Effector CD8-positive, alpha-beta T cell (primary cell): ENCODE measurements at places on chromosomes 11 and 22.

DNA sequence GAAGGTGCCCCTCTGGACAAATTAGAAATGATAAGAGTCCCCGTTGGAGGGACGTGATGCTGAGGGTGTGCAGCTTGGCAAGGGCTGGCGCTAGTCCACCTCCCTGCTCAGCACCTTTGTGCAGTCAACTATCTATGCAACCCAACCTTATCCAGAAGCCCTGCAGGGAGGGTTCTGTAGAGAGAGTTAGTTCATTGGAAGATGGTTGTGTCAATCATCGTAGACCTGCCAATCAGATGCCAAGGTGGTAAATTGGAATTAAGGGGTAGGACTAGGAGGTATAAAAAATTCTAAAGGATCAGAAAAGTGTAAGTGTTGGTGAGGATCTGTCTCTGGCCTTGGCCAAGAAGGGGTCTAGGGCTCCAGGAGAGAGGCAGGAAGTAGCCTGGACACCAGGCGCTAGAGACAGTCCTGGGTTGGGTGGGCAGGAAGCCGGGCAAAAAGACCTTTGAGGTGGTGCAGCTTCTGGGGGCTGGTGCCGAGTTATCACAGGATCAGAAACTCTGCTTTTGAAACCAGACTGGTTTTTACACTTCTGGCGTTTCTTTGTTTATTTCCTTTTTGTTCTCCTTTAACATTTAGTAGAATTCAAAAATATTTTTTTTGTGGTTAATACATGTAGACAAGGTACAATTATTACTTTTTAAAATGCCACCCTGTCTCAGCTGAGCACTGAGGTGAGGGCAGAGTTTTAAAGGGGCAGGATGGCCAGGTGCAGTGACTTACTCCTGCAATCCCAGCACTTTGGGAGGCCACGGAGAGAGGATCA, 1.6 kb downstream of the C1QTNF6 start:
- no peak for DNase-seq

- DNase-seq = no peak
Measured at GRCh38 chr22:46661221-46661851, 41.1 kb downstream of the GRAMD4 start.

GRCh38 chr22:38699784-38700183, 959 bp downstream of the JOSD1 start:
- no peak for DNase-seq

DNA sequence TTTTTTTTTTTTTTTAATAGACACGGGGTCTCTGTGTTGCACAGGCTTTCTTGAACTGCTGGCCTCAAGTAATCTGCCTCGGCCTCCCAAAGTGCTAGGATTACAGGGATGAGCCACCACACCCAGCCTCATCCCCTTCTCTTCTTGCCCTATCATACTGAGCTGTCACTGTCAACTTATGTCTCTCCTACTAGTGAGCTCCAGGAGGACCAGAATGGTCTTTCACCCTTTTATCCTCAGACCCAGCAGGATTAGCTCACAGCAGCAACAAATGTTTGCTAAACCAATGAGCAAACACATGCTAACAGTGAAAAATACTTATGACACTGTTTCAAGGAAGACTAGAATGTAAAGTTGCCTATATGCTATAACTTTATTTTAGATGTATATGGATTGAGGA, 6.4 kb upstream of the NXF1 start:
- no peak for DNase-seq

DNA sequence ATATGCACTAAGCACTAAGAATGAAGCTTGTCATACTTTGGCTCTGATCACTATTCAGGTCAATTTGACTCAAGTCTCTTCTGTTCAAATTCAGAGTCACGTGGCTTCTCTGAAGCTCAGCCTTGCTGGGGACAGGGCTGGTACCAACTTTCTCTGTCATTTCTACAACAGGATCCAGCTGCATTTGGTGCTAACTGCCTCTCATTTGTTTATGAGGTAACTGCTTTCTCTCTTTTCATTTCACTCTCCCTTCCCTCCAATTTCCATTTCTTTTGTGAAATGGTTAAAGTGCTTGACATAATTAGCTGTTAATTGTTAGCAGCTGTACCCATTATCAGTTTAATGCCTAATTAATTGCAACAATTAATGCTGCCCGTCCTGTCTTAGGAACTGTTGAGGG, 259.7 kb upstream of the PLET1 start:
- no peak for DNase-seq

DNA sequence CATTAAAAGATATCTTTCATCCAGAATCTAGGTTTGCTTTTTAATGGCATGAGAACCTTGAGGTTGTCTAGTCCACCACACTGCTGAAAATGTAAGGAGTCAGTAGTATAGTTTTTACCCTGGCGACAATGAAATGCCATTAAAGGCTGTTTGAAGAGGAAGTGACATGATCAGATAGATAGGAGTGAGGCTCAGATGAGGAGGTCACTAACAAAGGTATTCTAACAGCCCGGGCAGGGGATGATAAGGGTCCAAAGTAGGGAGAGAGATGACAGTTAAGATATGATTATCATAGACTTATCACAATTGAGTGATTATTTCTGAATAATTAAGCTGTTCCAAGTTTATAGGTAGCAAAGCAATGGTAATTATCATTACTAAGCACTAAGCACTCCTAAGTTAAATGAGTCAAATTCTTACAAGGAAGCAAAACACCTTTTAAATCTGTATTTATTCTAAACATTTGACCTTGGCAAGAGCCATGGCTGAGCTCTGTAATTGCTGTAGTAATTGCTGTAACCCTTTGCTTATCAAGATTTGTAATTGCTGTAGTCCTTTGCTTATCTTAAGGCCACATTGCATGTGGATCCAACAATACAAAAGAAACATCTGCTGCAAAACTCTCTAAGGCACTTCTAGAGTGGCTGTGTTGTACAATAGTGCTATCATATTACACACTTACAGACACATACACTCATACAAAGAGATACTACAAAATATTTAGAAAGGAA, 92.6 kb downstream of the ENTHD1 start:
- DNase-seq = no peak

GRCh38 chr22:25572708-25573171, 8.3 kb downstream of the GRK3 start:
- DNase-seq = no peak

- no peak for DNase-seq
Measured at GRCh38 chr11:68440224-68440623, 20.3 kb upstream of the PPP6R3 start.

DNA sequence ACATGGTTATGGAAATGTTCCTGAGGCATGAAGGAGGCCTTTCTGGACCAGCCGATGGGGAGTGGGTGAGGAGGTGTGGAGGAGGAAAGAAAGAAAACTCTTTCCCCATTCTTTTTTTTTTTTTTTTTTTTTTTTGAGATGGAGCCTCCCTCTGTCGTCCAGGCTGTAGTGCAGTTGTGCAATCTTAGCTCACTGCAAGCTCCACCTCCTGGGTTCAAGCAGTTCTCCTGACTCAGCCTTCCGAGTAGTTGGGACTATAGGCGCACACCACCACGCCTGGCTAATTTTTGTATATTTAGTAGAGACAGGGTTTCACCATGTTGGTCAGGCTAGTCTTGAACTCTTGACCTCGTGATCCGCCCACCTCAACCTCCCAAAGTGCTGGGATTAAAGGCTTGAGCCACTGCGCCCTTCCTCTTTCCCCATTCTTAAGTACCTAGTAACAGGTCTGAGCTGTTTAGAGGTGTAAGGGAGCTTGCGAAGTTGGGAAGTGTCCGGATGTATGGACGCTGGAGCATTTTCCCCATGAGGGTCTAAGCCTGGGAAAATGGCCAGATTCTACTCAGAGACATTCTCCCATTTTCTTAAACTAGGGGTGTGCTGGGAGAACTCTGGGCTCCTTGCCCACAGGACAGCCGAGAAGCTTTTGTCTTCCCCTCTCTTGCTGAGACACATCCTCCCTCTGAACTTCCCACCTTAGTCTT, 135.8 kb downstream of the TEAD1 start:
- no peak for DNase-seq

GRCh38 chr22:41481131-41481830, 12.4 kb downstream of the ACO2 start:
- DNase-seq = no peak

- DNase-seq = no peak
Measured at GRCh38 chr11:120180551-120181232, 30.1 kb upstream of the OAF start.

- no peak for DNase-seq
Measured at GRCh38 chr11:29985248-29985647, 31.6 kb downstream of the KCNA4 start.

GRCh38 chr11:94647926-94648325, 80.8 kb downstream of the PIWIL4 start:
- no peak for DNase-seq

GRCh38 chr11:124934862-124935547, 842 bp downstream of the HEPACAM start:
- no peak for DNase-seq

DNA sequence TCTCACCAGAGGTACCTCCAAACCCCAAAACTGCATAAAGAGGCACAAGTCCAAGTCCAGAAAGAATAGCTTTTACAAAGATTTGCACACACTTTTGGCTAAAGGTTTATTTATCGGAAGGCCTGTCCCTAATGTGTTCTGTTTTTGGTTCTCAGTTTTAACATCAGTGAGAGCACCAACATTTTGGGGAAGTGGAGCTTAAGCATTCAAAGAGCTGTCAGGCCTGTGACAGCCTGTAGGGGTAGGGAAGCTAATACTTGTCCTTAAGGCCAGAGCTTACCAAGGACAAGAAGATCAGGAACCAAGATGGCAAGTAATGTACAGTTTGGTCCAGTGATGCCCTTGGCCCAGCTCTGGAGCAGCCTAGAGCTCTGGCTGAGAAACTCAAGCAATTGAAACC, 38.9 kb upstream of the SCUBE2 start:
- DNase-seq = no peak

DNA sequence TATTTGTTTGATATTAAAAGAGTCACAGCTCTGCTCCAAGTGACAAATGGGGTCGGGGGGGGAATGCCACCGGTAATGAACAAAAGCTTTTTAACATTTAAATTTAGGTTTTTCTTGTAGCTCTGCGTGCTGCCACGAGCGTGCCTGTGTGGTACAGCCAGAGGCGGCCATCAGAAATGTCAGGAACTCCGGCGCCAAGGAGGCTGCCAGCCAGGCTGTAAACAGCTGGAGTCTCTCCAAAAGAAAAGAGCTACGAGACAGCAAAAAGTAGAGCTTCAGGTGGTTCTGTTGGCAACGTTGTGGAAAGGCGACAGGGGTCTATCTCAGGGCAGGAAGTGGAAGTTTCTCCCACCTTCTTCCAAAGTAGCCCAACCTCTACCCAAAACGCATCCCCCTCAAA, 532.8 kb downstream of the OPCML start:
- DNase-seq = no peak

DNA sequence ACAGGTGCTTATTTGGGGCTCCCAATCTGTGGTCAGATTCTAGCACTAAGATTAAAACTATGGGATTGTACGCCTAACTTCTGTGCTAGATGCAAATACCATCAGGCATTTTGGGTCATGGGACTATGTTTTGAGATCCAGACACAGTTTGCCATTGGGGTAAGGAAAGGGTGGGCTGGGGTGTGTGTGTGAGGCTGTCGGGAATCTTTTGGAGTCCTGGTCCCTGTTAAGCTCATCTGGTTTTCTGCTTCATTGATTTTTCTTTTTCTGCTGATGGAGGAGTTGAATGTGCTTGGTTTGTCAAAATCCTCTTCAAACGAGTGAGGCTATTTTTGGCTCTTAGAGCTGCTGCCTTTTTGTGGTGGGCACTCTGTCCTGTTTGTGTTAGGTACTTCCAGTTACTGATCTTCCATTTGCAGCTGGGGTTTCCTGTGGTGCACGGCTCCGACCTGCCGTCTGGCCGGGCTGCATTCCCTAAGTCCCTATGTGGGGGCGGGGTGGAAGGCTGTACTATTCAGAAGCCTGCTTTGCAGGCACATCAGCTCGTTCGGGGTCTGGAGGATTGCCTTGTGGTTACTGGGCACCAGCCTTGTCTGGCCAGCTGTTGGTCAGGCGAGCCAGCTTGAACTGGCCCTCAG, 2.9 kb downstream of the BCR start:
- DNase-seq = no peak

- DNase-seq = no peak
Measured at GRCh38 chr11:117918366-117919255, 10.6 kb downstream of the TMPRSS13 start.

DNA sequence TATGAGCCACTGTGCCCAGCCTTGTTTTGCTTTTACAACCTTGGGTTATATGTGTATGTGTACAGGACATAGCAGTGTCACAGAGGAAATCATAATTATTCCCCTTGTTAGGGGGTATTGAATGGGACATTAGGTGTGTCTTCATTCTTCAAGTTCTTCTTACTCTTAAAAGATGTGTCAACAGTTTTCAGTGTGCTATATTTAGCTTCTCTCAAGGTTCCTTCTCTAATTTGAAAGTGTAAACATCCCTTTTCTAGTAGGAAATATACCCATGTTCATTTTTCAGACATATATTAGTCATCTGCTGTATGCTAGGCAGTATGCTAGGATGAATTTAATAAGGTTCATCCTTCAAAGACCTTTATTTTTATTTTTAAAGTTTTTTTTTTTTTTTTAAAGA, 17.1 kb downstream of the PCF11 start:
- DNase-seq = no peak

DNA sequence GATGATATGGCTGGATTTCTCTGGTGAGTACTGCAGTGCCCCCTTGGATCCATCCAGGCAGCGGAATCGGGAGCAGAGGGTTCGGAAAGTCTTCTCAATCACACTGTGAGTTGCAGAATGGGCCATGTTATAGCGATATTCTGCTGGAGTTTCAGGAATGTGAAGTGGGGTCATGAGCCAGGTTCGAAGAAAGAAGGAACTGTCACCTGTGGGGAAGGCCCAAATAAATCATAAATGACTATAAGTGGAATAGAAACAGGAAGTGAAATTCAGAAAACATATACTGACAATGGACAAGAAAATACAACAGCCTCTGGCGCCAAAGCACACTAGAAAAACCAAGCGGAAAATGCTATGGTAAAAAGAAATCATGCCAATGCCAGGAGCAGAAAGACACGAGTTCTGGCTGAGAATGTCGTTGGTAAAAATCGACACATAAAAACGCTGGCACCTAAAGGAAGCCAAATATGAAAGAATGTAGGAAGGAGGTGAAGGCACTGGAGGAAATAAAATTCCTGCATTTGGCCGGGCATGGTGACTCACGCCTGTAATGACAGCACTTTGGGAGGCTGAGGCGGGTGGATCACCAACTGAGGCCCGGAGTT, 10.0 kb upstream of the AMBRA1 start:
- DNase-seq = no peak

GRCh38 chr11:37422511-37422910, 824.5 kb upstream of the RAG2 start:
- no peak for DNase-seq
